ENCODE measurements at places on chromosomes 5 and 9. TPM values are rescaled to one million over a fixed set of nuclear protein-coding genes. Genes with fewer than 3 reads are reported as not detected.

DNA sequence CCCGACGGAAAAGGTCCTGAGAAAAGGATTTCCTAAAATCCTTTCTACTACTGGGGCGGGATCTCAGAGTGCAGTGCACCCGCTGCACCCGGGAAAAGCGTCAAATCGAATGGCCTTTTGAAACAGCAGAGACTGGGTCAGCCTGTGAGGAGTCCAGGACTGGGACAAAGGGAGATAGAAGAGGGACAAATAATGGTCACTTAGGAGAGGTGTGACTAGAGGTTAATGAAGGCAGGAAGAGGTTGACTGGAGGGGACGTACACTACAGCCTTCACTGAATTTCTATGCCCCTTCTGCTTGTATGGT, 1.5 kb downstream of the PLPPR1 start:
- no peak for DNase-seq

- DNase-seq, result peak; percentile 85
Measured at GRCh38 chr9:35604578-35605350, at the start of gene TESK1. TSS of gene TESK1 (plus strand) at chr9:35605262. CDS start at chr9:35605620, 358 bp downstream.

DNA sequence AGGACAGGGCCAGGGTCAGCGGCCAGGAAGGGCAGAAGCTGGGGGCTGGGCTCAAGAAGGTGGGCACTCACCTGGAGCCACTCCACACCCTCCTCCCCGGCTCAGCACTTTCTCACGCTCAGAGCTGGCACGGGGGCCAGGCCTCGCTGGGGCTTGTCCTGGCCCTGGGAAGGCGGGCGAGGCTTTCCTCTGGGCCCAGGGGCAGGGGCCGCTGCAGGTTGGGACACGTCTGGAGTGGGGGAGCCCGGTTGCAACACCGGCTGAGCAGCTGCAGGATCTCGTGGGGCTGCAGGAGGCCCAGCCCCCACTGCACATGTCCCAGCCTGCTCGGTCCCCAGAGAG, 38.9 kb upstream of the EGFL7 start:
- DNase-seq, result no peak

The APBA1 gene
- 91.6 TPM for polyA plus RNA-seq
